ENCODE measurements at places on chromosomes 1 and 21.

DNA sequence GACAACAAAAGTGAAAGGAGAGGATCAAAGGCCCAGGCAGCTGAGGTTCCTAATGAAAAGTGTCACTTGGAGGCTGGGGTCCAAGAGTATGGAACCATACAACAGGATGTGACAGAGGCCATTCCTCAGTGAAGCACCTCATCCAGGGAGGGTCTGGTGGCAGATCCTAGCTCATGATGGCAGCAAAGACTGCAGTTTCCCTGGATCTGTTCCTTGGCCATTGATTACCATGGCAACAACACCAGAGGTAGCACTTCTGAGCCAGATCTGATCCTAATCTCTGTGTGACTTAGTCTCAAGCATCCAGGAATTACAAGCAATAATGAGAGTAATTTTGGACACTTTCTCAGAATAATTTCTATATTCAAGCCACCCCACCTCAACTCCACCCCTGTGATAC lies 12.9 kb downstream of the FAM177B start:
- no peak for DNase-seq

DNA sequence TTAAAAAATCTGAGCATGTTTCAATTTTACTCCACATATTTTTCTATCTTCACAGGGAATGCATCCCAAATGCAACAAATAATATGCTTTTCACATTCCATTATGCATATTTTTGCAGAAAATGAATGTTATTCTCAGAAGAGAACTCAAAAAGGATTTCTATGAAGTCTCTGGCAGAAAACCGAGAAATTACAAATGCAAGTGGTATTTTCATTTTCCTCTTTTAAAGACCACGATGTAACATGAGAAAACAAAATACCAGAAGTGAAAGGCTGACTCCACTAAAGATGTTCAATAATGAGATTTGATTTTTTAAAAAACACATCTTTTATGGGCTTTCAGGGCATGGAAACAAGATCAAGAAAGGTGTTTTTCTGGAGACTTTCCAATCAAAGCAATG lies 5.0 kb upstream of the PDC start:
- DNase-seq: no peak

- DNase-seq: no peak
These were observed 279.8 kb upstream of the VAMP3 start for GRCh38 chr1:7491109-7491817.

GRCh38 chr1:92481971-92482664 lies 4.6 kb downstream of the GFI1 start:
- DNase-seq: no peak

All from stimulated activated CD8-positive, alpha-beta memory T cell treated with anti-CD3 and anti-CD28 coated beads, Interleukin-15, amount 100 ng/mL, for 4 hours (primary cell).